ENCODE measurements at places on chromosomes 1 and 21.
A peak's percentile ranks its signal among the peaks of the same experiment; 100 is the strongest.

DNA sequence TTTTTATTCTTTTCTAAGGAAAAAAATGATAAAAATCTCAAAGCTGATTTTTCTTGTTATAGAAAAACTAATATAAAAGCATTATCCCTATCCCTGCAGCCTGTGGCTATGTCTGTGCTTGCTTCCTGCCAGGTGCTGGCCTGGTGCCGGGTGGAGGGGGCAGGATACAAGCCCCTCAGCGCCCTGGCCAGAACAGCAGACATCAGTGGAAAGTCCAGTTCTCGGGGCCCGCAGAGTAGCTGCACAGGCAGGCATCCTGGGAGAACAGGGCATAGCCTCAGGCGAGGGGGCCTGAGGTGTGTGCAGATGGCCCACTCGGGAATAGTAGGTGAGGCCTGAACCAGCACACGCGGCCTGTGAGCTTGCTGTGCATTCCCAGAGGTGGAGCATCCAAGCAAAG, 23.4 kb downstream of the PODN start:
- no peak for DNase-seq

DNA sequence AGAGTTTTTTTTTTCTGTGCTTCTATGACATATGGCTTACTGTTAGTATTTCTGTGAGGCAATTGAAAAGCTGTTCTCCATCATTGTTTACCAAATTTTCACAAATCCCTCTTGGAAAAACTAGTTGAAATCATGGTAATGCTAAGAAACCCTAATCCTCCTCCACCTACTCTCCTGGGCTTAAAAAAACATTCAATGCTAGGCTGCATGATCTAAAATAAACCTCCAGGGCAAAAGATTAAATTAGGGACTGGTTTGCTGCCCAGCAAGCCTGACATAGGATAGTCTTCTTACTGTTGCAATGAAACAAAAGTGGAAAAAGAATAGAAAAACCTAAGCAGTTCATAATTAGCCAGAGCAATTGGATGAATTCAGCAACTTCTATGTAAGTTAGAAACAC, 16.1 kb downstream of the C1orf52 start:
- DNase-seq = no peak

DNA sequence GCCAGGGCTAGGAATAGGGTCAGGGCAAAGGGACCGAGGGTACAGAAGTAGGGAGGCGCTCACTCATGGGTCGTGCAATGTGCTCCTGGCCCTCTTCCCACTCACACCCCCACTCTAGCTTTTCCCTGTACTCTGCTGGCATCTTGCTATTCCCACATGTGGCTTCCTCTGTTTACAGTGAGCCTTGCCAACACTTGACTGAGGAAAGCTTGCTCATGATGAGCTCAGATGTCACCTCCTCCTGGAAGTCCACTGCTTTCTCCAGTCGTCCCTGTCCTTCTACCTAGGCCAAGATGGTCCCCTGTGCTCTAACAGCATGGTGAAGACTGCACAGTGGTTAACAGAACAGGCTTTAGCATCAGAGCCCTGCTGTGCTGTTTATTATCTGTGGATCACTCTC, 8.0 kb upstream of the RIMS3 start:
- DNase-seq = no peak

DNA sequence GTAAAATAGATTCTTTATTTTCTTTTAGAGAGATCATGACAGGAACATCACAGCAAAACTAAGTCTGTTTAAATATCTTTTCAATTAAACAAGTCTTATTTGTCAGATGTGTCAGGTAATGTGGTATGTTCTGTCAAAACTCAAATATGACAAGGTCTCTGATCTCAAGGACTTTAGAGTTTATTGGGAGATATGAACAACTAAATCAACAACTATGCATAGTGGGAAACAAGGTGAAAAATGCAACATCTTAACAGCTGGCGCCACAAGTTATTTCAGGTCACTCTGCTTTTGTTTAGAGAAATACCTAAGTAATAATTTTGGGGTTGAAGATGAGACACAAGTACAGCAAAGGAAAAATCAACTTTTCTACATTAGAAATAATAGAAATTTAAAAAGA, 779.4 kb upstream of the ADGRL4 start:
- DNase-seq = no peak

DNA sequence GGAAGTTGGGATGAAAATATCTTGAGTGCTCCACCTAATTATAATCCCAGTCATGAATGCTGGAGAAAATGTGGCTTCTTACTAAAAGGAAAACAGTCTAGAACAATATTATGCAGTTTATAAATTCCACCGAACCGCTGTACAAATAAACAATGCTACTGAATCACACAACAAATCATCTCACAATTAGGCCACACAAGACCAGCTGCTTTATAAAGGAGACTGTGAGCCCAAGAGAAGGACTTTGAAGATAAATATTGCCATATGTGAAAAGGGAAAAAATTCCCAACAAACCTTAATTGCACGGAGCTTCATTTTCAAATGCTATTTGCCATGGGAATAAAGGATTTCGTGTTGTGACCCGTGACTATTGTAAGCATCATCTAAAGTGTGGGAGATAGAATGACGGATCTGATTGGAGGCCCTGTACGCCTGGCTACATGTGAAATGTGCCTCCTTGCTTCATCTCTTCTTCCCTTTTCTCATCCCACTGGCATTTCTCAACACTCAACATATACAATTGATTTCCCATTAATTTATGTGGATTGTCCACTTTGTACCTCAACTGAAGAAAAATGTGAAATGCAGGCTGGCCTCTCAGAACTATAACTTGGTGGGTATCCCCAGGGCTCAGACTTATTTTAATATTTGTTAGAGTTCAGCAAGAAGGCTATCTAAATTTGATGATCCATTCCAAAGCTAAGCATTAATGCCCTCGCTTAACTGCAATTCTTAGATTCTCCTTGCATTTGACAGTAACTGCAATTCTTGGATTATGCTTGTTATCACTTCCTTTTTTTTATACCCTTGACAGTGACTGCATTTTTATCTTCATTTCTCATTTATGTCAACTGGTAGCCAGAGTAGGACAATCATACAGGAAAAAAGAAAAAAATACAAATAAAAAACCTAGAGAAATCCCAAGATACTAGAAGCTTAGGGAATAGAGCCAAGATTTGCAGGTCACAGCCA, 122.3 kb downstream of the TGFB2 start:
- no peak for DNase-seq

- DNase-seq = no peak
Observed at GRCh38 chr1:111988743-111989453, 570 bp downstream of the KCND3 start.

DNA sequence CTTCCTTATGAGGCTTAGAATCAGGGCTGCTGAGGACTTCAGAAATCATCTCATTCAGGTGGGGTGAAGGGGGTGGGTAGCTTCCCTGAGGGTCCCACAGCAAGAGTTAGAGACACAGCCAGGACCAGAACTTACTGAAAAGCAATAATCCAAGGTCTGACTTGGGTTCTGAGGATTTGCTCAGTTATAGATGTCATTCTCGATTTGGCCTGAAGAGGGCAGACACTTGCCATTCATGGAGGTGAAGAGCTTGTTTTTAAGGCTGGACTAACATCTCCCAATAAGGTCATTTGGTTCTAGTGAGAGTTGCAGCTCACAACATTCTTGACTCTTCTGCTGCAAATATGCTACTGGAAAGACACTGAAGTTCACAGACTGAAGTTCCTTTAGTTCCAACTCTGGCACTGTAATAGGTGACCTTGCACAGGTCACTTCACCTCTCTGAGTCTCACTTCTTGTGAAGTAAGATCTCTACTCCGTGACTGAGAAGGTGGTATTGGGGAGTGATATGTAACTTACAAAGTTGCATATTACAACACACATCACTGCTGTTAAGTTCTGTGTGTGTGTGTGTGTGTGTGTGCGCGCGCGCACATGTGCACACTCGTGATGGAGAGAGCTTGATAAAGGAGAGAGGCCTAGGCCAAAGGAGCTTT, 69.8 kb upstream of the DIRAS3 start:
- no peak for DNase-seq

DNA sequence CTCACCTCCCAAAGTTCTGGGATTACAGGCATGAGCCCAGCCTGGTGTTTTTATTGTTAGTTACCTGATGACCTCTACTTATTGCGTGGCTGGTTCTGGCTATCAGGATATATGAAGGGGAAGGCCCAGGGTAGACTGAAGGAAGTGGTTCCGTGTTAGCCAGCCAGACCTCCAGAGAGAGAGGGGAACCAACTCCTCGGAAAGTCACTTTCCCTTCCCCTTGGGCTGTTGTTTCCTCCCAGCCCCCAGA, 2.5 kb upstream of the RCSD1 start:
- DNase-seq = no peak

DNA sequence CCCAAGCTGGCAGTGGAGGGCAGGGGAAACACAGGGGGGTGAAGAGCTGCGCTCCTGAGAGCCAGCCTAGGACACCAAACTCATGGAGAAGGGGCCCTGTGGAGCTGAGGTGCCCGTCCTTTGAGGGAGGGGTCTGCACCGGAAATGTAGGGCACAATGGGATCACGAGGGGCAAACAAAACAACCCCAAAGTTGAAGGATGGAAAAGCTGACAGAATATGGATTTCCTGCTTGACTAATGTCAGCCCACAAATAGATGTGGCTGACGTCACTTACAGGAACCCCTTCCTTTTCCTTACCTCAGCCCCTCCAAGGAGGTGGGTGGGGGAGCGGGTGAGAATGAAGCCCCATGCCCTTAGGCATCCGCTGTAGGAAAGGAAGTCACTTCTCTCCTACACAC, 110.9 kb downstream of the KCNN3 start:
- peak; percentile 25 for DNase-seq

- no peak for DNase-seq
Observed at GRCh38 chr1:16125483-16125882, 30.4 kb downstream of the EPHA2 start.

DNA sequence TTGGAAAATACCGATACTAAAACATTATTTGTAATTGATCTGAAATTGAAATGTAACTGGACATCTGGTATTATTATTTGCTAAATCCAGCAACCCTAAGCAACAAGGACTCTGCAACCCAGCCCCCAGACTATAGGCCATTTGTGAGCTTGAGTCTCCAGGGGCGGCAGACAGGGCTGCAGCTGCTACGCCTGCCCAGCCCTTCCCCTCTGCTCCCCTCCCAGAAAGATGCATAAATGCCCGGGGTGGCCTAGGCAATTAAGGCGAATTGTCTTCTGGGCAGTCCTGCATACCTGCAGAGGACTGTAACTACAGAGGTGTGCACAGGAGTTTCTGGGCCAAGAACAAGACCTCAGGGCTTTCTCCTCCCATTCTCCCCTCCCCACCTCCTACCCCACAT, 41.2 kb upstream of the LBR start:
- DNase-seq = no peak

DNA sequence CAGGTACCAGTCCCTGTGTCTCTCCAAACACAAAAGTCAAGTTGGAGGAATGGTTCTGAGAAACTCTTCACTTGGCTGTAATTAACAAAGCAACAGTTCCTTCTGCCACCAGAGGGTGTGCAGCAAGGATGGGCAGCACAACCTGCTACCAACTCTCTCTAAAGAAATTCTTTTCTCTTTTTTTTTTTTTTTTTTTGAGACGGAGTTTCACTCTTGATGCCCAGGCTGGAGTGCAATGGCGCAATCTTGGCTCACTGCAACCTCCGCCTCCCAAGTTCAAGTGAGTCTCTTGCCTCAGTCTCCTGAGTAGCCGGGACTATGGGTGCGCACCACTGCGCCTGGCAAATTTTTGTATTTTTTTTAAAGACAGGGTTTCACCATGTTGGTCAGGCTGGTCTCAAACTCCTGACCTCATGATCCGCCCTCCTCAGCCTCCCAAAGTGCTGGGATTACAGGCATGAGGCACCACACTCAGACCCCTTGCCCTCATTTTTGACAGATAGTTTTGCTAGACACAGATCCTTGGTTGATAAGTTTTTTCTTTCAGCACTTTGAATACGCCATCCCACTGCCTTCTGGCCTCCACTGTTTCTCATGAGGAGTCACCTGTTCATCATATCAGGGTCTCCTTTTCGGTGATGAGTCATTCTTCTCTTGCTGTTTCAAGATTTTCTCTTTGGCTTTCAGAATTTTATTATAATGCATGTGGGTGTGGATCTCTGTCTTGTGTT, 12.1 kb upstream of the DEGS1 start:
- DNase-seq = no peak

DNA sequence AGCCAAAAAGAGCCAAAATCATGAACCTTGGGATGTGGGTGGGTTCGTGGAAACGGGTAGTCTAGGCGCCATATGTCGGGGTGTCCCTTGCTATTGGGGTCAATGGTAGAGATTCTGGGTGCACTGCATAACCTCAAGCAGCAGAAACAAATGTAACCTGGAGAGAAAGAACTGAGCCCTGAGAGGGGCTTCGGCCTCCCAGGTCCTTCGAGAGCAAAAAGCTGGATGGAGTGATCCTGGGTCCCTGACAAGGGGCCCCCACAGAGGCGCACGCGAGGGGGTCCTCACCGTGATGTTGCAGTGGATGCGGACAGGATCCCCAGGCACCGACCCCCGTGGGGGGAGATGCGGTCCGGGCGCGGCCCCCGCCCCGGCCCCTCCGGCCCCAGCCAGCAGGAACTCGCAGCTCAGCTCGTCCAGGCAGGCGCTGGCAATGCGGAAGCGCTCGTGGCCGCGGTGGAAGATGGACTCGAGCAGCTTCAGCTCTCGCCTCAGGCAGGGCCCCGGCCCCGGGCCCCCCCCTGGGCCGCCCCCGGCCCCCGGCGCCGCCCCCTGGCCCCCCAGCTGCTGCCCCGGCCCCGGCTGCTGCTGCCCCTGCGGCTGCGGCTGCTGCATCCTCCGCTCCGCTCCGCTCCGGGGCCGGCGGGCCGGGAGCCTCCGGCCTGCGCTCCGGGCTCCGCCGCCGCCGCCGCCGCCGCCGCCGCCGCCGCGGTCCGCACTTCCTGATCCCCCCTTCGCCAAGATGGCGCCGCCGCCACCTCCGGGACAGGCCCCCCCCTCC, at the start of gene UBE2Q1:
Gene UBE2Q1, minus strand, starts transcription at position 724 of the 781 bp plus-strand sequence. Its CDS starts 109 bp downstream, at position 615.
- peak; percentile 8 for DNase-seq

- DNase-seq = no peak
Observed at GRCh38 chr1:59577774-59578173, 237.0 kb upstream of the HOOK1 start.

- no peak for DNase-seq
Observed at GRCh38 chr1:91725618-91725988, 160.3 kb downstream of the TGFBR3 start.

DNA sequence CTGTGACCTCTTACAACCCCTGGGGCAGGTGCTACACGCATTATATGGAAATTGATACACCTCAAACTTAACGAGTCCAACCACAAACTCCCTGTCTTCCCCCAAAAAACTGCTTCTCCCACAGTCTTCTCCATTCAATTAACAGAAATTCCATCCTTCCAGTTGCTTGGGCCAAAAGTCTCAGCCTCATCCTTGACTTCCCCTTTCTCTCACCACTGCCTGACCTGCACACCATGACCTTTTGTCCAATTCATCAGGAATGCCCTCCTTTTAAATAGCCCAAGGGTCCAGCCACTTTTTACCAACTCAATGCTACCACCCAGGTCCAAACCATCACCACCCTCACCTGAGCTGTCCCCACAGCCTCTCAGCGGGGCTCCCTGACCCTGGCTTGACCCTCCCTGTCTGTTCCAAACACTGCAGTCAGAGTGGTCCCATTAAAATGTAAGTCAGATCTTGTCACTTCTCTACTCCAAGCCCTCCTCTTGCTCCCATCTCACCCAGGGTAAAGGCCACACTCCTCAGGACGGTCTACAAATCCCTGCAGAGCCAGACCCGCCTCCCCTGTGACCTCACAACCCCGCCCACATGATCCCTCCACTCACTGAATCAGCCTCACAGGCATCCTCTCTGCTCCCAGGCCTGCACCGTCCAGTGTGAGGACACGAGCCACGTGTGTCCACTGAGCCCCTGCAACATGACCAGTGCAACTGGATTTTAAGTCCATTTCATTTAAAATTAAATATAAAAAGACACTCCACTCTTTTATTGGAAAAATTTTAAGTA, 18.5 kb downstream of the KCNN3 start:
- DNase-seq = no peak
